ENCODE measurements at places on chromosomes 5 and 9.
A peak's percentile ranks its signal among the peaks of the same experiment; 100 is the strongest.

GRCh38 chr5:87300176-87300575 is 32.5 kb downstream of the RASA1 start:
- no peak for DNase-seq

DNA sequence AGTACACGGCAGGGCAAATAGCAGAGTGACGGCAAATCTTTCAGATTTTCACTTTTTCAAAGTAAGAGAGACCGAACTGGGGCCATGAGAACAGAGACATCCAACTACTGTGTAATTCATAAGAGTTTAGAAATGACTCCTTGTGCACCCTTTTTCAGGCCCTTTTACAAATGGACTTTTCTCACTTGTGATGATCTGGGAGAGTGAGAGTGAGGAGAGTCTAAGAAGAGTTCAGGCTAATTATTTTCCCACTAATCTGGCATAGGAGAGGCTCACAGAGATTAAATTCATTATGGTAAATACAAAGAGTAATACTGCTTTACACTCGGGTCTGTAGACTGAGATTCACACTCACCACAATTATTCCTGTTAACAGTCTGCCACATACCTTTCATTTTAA is 880 bp upstream of the CCNG1 start:
- no peak for DNase-seq

DNA sequence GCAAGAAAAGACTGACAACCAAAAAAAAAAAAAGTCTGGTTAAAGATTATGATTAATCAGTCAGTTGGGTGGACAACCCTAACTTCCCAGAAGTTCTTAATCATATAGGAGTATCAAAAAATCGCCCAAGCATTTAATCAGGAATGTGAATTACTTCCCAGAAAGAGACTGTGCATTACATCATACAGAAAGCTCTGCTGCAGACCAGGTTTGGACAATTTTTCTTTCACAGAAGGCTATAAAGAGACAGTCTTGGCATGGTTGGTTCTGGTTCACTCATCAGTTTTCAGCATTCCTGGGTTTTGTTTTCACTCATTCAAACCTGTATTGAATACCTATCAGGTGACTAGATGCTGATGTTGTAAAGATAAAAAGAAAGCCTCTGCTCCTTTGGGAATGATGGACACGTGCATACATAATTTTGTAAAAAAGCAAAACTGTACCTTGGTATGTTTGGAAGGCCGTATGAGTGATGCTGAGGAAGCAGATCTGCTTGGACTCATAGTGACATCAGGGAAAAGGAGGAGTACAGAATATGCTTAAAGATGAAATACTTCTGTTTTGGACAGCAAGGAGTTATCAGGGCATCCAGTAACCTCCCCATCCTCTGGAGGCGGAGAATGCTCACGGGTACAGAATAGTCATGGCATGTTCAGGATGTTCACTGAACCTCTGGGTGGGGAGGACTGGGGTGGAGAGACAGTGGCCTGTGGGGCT is 178.4 kb downstream of the GNA14 start:
- DNase-seq, result no peak

GRCh38 chr9:84169240-84169639 is 171.3 kb downstream of the SLC28A3 start:
- no peak for DNase-seq

DNA sequence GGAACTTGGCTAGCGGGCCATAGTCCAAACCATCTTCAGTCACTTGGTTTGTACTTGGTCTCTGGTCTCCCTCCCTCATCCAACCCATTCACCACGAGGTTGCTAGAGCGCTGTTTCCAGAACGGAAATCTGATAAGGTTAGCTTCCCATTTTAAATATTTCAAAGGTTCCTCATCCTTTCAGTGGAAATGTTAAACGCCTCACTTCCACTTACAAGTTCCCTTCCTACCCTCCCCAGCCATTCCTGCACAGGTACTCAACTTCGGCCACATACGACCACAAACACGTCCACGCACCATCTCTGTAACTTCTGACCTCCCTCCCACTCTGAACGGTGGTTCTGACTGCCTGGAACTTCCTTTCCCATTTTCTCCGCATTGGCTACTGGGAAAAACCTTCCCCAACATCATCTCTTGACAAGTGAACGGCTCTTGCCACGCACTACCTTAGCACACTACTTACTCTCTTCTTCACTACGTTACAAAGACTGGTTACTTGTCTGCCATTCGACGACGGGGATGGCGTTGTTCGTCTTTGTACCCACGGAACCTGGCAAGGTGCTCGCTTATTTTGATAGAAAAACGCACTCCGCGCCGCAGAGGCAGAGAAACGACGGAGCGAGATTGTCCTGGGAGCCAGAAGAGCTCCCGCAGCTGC is 629 bp downstream of the CCNH start:
- DNase-seq, result peak; percentile 26

DNA sequence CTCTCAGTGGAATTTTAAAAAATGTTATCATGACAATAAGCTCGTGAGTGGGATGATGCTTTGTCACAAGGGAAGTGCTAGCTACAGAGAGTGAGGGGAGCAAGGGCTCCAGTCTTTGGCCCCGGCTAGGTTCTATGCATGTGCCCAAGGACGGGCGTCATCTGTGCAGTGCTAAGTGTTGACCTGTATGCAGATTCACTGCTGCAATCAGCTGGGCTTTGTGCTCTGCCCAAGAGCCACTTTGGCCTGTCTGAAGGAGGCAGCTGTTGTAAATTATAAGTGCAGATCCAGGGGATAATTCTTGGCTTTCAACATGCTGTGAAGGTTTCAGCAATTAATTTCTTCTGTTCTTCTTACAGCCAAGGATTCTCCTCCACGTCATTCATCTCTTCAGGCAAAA is 268.6 kb downstream of the PSAT1 start:
- DNase-seq, result no peak

DNA sequence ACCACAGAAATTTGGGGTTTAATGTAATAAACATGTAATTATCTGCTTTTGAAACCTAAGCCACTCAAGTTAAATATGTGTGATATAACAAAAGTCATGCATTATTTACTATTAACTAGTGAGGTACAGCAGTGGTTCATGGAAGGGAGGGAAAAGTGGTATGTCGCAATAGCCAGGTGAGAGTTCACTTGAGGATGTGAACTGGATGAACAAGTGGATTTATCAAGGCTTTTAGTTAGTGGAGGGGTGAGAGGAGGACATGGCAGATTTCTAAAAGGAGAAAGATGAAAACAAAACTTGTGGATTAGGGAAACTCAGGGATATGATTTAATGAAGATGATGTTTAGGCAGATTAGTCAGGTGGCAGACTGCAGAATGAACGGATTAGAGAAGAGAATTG is 141.3 kb upstream of the NFIB start:
- DNase-seq, result no peak

GRCh38 chr5:53321073-53321472 is 159.4 kb upstream of the FST start:
- DNase-seq, result no peak

GRCh38 chr9:72691671-72692070 is 170.3 kb downstream of the TMC1 start:
- DNase-seq, result no peak

DNA sequence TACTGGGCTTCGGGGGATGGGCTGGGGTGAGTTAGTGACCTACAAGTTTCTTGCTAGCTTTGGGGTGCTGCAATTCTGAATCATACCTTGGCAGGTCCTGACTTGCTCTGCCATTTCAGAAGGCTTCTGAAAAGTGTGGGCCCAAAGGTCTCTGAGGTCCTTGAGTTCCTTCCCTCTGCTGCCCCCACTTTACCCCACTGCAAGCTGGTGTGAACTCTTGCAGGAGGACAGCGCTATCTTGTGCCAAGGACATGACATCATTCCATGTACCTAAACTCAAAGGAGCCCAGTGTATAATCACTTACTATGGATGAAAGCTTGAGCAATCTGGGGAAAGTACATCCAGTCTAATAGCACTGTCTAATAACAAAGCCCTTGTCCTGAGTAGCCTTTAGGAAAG is 157.4 kb downstream of the RMI1 start:
- no peak for DNase-seq

- no peak for DNase-seq
These were observed 200.4 kb downstream of the ARHGAP26 start for GRCh38 chr5:142970440-142971030.

DNA sequence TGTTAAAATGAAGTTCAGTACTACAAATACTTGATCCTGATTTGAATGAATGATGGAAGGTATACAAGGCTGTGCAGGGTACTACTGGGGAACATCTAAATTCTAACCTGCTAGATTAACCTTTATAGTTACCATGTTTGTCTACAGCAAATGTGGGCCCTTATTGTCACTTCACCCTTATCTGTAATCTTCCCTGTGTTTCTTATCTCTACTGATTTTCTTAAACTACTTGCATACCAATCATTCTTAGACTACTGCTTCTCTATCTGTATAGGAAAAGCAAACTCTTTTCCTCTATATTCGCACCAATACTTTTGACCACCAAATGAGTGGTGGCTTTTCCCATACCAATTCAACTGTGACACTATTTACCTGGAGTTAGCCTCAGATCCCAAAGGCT is 210.7 kb downstream of the HINT1 start:
- DNase-seq, result no peak

DNA sequence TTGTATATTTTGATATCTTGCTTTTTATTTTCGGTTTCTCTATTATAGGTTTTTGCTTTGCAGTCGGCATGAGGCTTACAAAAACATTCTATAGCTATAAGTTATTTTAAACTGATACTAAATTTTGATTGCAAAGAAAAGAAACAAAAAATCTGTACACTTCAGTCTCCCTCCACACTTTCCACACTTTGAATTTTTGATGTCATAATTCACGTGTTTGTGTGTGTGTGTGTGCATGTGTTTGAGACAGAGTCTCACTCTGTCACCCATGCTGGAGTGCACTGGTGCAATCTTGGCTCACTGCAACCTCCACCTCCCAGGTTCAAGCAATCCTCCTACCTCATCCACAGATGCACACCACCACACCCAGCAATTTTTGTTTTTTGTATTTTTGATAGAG is 124.9 kb downstream of the MRPS30 start:
- no peak for DNase-seq

DNA sequence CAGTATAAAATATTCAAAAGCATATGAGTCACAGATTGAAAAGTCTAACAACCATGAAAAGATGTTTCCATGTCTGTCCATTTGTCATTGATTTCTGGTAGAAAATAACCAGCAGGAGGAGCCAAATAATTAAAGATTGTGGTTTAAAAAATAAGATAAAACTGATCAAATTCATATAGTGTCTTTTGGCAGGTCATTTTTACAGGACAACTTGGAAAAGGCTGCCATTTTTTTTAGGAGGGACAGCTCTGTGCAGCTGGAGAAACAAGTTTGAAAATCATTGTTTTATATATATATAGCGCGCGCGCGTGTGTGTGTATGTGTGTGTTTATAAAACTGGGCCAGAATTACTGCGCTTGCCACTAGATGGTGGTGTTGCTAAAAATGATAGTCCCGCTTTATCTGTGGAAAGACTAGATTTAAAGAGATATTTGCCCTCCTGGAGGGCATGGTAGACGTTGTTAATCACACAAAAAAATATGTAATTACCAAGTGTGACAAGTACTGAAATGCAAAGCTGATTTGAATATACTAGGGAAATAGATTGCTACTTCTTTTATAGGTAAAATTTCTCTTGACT is 1.3 kb upstream of the TRMO start:
- peak; percentile 34 for DNase-seq

DNA sequence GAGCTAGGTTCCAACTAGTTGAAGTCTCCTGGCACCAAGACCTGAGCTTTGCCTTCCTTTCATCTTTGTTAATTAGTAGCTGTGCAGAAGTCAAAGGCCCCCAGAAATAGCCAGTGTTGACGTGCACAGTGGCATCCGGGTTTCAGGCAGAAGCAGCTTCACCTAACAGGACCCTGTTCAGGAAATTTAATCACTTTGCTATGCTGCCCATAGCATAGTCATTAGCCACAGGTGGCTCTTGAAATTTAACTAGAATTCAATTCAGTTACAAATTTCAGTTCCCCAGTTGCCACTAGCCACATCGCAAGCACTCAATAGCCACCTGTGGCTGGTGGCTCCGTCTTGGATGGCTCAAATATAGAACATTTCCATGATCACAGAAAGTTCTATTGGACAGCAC is 179.1 kb downstream of the GOLPH3 start:
- no peak for DNase-seq

DNA sequence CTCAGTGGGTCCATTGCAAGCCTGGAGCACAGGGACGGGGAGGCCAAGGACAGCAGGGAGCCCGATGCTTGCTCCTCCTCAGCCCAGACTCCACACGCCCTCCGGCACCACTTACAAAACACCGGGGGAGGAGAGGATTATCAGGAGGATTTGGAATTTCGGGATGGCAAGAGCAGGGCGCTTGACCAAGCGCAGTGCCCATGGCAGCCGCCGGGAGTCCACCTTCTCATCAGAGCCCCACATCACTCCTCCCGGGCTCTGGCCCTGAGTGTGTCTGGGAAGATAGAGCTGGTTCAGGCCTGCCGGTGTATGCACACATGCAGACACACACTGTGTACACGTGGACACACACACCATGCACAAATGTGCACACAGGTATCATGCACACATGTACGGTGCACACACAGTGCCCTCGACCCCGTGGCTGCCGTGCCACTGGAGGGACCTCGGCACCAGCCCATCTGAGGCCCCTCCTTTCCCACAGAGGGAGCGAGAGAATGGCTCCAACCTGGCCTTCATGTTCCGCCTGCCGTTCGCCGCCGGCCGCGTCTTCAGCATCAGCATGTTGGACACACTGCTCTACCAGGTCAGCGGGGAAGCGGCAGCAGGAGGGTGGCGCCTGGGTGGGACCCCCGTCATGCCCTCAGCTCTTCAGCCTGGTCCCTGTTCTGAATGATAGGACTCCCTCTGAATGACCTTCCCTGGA is 81.7 kb downstream of the KCNT1 start:
- no peak for DNase-seq

DNA sequence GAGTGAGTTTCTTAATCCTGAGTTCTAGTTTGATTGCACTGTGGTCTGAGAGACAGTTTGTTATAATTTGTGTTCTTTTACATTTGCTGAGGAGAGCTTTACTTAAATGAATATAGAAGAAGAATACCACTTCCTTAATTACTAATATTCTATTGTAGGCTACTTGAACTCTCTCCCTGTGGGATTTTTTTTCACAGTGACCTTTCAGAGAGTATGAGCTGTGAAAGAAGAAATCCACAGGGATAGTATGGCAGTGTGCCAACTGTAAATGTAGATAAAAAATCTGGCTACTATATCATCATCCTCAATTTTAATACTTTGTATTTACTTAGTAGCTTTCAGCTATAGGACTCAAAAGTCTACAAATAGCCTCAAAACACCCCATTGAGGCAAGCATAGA is 67.3 kb downstream of the COMMD10 start:
- DNase-seq, result no peak

GRCh38 chr9:26219961-26220360 is 541.7 kb upstream of the TUSC1 start:
- no peak for DNase-seq

DNA sequence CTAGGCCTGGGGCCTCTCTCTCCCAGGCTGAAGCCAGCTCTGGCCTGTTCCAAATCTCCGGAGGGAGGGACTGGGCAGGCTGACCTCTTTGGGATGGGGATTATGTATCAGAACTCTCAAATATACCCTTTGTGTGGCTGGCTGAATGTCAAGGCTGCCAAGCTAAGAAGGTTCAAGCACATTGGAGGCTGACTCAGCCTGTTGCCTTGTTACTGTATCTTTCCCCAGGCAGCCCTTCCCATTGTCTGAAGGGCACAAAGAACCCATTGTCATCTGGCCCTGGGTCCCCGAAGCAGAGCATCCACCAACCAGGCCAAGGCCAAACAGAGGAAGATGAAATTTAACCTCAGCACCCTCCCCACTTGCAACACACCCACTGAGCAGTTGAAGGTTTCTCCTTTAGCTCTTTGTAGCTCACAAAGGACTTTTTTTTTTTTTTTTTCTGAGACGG is 7.3 kb upstream of the SPARC start:
- DNase-seq, result no peak
